ENCODE measurements at places on chromosomes 1 and 21.

- no peak for DNase-seq
These were observed 135.8 kb upstream of the COL6A1 start for GRCh38 chr21:45845770-45846090.

DNA sequence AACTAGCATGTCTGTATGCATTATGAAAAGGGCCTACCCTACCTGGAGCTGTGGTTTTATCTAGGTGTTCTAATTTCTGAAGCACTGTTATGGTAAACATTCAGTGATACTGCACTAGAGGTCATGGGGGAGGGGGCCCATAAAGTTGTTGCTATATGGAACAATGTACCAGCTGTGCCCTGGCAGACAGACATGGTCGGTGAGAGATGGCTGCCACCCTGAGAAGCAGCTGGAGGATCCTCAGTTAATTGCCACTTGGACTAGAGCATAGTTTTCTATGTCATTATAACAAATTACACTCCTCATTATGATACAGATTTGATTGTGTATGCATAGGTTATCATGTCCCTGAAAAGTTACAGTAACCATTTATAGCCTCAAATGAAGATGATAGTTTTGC lies 45.4 kb downstream of the ILDR2 start:
- DNase-seq = no peak

- DNase-seq = no peak
These were observed 98.6 kb upstream of the PPP2R5A start for GRCh38 chr1:212186427-212187207.

DNA sequence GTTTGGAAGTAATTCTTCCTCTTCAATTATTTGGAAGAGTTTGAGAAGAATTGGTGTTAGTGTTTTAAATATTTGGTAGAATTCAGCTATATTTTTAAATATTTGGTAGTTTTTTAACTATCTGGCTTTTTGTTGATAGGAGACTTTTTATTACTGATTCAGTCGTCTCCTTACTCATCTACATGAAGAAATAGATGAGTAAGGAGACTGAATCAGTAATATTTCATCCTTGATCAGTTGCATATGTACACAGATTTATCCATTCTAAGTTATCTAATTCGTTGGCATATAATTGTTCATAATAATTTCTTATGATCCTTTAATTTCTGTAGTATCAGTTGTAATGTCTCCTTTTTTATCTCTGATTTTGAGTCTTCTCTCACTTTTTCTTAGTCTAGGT lies 224.1 kb downstream of the GPR52 start:
- DNase-seq = no peak

DNA sequence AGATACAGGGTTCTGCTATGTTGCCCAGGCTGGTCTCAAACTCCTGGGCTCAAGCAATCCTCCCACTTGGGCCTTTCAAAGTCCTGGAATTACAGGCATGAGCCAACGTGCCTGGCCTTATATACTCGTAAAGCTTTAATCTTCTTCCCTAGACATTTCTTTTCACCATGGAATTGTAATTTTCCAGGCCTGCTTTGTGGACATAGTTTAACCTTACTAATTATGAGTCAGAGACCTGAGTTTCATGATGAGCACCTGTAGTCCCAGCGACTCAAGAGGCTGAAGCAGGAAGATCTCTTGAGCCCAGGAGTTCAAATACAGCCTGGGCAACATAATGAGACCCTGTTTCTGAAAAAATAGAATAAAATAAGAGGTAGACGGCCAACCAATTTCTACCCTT lies 12.3 kb downstream of the PATJ start:
- no peak for DNase-seq

DNA sequence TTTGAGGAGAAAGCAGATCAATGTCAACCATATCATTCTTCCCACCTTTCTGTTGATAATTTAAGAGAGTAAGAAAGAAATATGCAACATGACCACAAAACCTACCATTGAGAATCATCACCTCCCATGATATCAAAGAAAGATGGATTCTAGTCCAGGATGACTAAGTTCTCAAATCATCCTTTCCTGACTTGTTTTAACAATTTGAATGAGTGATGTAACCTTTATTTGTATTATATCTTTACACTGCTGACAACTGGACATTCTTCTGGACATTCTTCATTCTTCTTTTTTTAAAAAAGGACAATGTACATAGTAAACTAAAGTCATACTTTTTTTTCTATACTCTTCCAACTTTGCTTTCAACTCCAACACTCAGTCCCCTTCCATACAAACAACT lies 9.5 kb downstream of the PSMB4 start:
- DNase-seq = no peak

GRCh38 chr1:197904126-197904787 lies 1.8 kb downstream of the C1orf53 start:
- DNase-seq = no peak

- DNase-seq = no peak
These were observed 87.7 kb upstream of the LRRN2 start for GRCh38 chr1:204773246-204773645.

GRCh38 chr1:65459397-65459768 lies 38.9 kb downstream of the LEPR start:
- DNase-seq = no peak

- peak; percentile 41 for DNase-seq
These were observed 88.4 kb upstream of the RHOU start for GRCh38 chr1:228646717-228647522.

GRCh38 chr1:31507676-31508530 lies 68.4 kb upstream of the TINAGL1 start:
- no peak for DNase-seq

GRCh38 chr1:231544943-231545592 lies 16.6 kb downstream of the TSNAX start:
- no peak for DNase-seq

- DNase-seq = no peak
These were observed 43.8 kb upstream of the PRRX1 start for GRCh38 chr1:170620164-170620563.

DNA sequence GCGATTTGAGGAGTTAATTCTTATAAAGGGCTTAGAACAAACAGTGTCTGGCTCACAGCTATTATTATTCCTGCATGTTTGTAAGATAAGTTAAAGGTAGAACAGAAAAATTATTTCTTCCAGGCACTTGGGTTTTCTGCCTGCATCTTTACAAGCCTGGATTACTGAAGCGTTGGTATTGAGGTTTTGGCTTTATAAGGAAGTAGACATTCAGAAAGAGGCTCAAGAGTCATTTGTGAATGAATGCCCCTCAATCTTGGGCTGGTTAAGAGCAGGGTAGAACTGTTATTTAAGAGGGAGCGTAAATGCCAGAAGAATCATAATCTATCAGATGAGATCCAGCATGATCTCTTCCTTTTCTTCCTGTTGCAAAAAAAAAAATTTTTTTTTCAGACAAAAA lies 77.3 kb upstream of the ARID1A start:
- DNase-seq = no peak

Data from NCI-H526 treated with DMSO at 0.1 percent for 48 hours (cell line).